Activated T-helper 1 cell treated with Interleukin-2 at 50 U/mL for 16 hours (primary cell): ENCODE measurements at places on chromosomes 16 and 17.

DNA sequence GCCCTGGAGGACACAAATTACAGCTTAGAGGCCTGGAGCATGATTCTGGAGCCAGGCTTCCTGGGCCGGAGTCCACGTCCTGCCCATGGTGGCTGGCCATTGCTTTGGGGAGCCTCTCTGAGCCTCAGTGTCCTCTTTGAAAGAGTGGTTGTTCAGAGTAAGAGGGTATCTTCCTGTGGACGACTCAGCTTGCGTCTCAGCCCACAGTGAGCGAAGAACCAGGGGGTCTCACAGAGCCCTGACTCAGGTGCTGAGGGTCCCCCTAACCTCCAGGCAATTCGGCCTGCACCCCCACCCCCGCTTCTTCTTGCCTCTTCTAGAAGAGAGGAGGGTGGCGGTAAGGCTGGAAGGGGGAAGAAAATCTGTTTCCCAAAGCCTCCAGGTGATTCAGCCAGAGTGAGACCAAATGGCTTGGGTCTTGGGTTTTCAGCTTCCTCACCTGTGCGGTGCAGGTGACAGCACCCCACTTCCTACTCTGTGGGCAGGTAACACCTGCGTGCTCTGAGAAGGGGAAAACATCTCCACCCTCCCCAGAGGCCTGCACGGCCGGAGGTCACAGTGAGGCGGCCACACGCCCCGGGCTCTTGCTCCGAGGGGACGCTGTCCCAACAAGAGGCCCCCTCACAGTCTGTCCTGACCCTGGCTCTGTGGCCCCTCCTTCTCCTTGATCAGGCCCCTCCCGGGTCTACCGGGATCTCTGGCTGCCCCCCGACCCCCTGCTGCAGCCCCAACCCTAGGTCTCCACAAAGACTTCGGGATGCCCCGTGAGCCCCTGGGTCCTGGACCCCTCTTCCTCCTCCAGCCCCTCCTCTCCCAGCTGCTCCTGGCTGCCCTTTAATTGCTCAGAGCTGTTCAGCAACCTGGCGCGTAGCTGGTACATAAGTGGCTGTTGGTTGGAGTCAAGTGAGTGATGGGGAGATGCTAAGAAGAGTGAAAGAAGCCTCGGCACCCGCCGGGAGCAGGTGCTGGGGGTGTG, 119.2 kb downstream of the METRNL start:
- no peak for DNase-seq

DNA sequence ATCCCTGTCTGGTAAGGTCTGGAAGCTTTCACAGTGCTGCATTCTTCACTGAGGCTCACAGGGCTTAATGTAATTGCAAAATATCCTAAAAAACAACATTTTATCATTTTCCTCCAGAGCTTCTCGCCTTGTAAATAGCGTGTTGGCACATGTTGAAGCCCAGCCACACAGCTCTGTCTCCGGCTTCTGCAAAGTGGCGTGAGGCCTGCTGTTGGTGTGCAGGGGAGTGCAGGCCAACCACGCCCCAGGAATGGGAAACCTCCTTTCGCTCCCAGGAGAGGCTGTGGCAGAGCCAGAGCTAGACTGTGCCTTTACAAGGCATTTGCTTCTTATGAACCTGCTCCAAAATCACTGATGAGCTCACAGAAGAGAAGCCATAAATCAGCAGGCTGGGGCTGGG, 248.2 kb upstream of the MAF start:
- no peak for DNase-seq

DNA sequence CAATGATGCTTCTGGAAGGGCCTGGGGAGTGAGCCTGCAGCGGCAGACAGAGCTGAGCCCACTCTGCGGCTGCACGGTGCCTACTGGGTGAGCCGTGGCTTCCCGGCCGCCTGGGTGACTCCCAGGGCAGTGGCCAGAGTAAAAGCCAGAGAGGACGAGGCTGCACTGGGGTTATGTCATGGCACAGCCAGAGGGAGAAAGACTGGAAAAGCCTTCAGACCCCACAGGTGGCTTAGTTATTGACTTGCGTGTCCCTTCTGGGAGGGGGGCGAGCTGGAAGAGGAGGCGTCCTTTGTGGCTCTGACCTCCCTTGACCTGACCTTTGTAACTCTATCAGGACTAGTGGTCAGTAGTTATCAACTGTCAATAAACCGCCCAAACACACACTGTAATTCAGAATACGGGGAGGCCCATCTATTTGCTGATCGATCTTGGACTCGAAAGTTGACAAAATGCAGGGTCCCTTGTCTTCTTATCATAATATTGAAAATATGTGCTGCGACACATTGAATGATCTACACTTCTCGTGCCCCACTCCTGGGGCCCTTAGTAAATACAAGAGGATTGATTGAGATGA, 385.9 kb upstream of the ZFHX3 start:
- no peak for DNase-seq

- no peak for DNase-seq
These were observed 743 bp downstream of the SHCBP1 start for GRCh38 chr16:46620266-46621005.

- no peak for DNase-seq
These were observed 2.2 kb downstream of the TMEM235 start for GRCh38 chr17:78233678-78234077.

DNA sequence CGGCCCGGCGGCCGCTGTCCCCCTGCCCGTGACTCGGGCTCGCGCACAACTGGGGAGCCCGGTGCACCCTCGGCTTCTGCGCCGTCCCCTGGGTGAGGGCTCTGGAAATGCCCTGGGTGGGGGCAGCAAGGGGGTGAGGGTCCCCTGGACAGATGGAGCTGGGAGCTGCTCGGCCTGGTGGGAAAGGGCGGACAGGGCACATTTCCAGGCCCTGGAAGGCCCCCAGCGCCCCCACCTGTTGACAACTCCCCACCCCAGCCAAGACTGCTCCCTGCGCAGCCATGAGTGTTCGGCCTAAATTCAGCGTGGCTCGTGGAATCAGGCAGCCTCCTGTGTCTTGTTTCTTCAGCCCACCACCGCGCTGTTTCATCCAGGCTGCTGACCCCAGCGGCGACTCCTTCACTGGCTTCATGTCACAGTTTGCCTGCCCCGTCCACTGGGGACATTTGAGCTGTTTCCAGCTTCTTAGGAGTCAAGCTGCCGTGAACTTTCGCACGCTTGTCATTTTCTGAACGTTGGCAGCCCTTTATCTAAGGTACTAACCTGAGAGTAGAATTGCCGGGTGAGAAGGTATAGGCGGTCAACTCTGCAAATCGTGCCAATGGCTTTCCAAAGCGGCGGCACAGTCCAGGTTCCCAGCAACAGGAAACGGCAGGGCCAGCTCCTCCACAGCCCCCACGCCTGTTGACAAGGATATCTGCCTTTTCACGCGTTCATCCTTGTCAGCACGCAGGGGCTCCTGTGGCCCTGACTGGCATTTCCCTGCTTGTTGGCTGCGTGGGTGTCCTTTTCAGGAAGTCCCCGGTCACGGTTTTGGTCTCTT, 895 bp downstream of the UTS2R start:
- DNase-seq: no peak
